ENCODE measurements at places on chromosomes 7 and 10.

- no peak for DNase-seq
These were observed 40.1 kb upstream of the AKR1C2 start for GRCh38 chr10:5043716-5044115.

GRCh38 chr7:44727158-44727936 lies 21.3 kb upstream of the ZMIZ2 start:
- no peak for DNase-seq

GRCh38 chr10:34766266-34766600 lies 48.9 kb downstream of the PARD3 start:
- no peak for DNase-seq

- no peak for DNase-seq
These were observed 53.2 kb downstream of the GAD2 start for GRCh38 chr10:26269754-26270153.

- no peak for DNase-seq
These were observed 195.1 kb downstream of the HECW1 start for GRCh38 chr7:43307522-43307921.

DNA sequence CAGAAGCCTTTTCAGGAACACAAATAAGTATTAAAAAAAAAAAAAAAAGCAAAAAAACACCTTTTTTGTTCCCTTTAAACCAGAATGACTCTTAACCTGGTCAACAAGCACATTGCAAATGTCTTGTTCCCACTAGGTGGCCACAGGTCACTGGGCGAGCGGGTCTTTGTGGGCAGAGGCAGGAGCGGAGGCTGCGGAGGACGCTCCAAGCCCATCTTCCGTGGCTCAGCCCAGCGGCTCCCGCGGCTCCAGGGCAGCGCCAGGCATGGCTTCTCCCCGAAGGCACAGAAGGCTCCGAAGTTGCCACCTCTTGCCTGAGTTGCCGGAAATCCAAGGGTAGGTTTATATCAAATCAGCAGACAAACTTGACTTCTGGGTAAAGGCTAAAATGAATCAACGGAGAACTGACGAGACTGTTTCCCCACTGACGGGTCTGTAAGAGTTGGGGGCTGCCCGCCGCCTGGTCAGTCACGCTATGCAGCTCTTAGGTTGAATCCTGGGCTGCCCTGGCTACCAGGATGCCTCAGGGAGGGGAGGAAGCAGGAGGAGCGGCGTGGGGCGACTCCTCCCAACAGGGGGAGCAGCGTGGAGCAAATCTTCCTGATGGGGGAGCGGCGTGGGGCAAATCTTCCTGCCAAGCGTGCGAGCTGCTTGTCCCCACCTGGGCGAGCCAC lies 144.5 kb downstream of the PTPRN2 start:
- no peak for DNase-seq

DNA sequence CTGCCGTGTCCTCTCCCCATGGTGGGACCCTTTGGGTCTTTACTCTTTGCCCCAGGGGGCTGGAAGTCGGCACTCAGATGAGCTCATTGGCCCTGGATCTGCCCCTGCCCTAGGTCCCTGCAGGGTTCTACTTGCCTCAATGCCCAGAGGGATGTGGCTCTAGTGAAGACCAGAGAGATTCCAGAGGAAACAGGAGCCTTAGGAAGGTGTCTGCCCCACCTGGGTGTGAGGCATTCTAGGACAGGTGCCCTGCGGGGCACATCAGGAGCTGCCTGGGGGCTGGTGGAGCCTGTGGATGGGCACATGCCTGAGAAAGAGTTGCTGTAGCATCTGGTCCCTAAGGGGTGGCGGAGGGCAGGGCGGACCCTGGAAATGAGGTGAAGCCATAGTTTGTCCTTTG lies 128.6 kb downstream of the ADCY1 start:
- no peak for DNase-seq

GRCh38 chr7:78198756-78199155 lies 400.2 kb downstream of the PHTF2 start:
- DNase-seq: no peak

GRCh38 chr7:45978731-45979211 lies 57.7 kb upstream of the IGFBP3 start:
- DNase-seq: no peak

- DNase-seq: no peak
These were observed 1.7 kb downstream of the PLEKHS1 start for GRCh38 chr10:113753020-113753692.

DNA sequence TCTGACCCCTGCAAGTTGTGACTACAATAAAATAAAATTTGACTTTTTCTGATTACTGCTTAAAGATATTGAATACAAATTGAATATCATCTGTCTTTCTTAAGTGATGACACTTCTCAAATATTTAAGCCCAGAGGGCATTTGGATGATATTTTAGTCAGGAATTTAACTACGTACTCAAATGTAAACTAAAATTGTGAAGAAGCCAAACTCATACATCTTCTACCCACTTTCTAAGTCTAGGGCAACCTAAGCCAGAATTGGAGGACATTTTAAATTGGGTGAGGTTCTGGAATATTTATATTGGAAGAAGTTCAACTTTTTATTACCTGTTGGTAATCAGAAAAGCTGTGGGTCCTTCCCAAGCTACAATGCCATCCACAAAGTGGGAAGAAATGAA lies 149.1 kb upstream of the WDR11 start:
- no peak for DNase-seq

GRCh38 chr10:21475393-21475792 lies 50.1 kb downstream of the SKIDA1 start:
- DNase-seq: no peak

GRCh38 chr7:134427896-134428295 lies 31.0 kb downstream of the AKR1B1 start:
- DNase-seq: no peak

GRCh38 chr7:138626846-138627245 lies 74.3 kb downstream of the SVOPL start:
- no peak for DNase-seq

DNA sequence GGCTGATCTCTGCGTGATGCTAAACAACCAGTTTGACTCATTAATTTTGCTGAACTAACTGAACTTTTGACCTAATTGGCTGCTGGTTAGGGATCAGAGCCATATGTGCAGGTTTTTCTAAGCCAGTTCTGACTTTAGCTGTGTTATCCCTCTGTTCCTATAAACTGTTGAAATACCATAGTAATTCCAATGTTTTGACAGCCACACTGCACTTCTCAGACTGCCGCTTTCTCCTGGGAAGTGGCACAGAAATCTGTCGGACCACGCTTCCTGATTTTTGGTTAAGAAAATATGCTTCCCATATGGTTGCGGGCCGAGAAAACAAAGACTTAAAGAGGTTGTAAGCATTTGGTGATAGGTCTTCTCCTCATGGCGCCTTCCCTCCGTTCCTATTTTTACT lies 42.3 kb downstream of the TBXAS1 start:
- no peak for DNase-seq

- no peak for DNase-seq
These were observed 17.5 kb downstream of the FAM171A1 start for GRCh38 chr10:15353471-15354017.

DNA sequence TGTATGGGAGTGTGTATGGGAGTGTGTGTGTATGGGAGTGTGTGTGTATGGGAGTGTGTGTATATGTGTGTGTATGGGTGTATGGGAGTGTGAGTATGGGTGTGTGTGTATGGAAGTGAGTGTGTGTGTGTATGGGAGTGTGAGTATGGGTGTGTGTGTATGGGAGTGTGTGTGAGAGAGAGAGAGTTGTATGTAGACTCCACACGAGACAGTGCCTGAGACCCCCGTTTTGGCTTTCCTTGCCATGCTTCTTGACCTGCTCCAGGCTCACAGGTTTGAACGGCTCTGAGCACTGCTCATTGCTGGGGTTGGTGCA lies 49.7 kb downstream of the COL17A1 start:
- DNase-seq: no peak

- DNase-seq: no peak
These were observed 118.9 kb downstream of the PRPF18 start for GRCh38 chr10:13705526-13706174.

DNA sequence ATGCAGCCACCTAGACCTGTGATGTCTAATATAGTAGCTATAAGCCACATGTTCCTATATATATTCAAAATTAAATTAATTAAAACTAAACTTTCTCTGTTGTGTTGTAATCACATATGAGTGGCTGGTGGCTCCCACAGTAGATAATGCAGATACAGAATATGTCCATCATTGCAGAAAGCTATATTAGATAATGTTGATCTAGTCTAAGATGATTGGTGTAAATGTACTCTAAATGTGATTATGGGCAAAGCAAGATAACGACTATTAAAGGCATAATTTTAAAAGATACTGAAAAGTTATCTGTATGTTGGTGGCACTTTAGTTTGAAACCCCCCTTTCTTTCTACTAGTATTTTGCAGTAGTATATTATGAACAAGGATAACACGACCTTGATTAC lies 5.7 kb upstream of the HGF start:
- DNase-seq: no peak

DNA sequence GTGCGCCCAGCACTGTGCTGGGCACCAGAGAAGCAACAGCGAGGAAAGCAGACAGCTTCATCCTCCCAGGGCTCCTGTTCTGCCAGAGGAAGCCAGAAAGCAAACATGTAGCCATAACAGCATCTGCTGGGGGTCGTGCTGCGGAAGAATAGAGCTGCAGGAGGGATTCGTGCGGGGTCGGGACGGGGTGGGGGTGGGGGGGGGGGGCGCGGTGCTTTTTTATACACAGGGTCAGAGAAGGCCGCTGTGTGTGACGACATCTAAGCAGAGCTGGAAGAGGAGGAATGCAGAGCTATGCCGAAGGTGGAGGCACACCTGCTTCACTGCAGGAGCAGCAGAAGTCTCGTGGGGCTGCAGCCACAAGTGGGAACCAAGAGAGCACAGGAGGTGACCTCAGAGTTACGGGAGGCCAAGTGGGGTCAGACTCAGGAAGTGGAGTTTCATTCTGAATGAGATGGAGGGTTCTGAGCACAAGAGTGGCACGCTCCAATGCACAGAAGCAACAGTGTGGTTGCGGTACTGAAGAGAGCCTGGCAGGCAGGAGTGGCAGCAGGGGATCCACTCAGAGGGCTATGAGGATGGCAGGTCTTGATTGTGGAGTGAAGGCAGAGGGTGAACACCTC lies 11.1 kb downstream of the PKD1L1 start:
- DNase-seq: no peak

DNA sequence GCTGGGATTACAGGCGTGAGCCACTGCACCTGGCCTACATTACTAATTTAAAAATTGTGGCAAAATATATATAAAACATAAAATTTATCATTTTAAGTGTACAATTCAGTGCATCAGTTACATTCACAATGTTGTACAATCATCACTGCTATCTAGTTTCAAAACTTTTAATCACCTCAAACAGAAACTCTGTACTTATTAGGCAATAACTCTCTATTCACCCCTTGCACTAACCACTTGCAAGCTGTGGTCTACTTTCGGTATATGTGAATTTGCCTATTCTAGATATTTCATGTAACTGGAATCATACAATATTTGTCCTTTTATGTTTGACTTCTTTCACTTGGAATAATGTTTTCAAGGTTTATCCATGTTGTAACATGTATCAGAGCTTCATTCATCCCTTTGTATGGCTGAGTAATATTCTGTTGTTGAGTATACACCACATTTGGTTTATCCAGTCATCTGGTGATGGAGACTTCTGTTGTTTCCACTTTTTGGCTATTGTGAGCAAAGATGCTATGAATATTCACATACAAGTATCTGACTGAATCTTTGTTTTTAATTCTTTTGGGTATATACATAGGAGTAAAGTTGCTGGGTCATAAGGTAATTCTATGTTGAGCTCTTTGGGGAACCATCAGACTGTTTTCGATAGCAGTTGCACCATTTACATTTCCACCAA lies 14.3 kb upstream of the ELOVL3 start:
- DNase-seq: no peak

- DNase-seq: no peak
These were observed 298.5 kb upstream of the KLF6 start for GRCh38 chr10:4083509-4084003.

- no peak for DNase-seq
These were observed 228.1 kb downstream of the WDR11 start for GRCh38 chr10:121079226-121079625.

GRCh38 chr10:62025901-62026879 lies 124.7 kb downstream of the ARID5B start:
- no peak for DNase-seq

GRCh38 chr7:41277561-41277960 lies 425.3 kb downstream of the INHBA start:
- no peak for DNase-seq

DNA sequence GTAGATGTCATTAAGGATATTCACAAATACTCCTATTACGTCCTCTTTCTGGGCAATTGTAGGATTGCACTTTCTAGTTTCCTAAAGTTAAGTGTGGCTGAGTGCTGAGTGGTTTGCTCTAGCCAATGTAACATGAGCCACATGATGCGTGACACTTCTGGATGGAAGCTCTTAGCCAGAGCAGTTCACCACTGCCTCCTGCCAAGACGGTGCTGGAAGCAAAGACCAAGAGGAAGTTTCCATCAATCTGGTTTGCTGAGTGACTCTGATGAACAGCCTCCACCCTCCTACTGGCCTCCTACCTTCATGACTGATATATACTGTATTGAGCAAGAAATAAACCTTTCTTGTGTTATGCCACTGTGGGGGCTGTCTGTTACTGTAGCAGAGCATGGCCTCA lies 318.1 kb downstream of the KCNMA1 start:
- no peak for DNase-seq

DNA sequence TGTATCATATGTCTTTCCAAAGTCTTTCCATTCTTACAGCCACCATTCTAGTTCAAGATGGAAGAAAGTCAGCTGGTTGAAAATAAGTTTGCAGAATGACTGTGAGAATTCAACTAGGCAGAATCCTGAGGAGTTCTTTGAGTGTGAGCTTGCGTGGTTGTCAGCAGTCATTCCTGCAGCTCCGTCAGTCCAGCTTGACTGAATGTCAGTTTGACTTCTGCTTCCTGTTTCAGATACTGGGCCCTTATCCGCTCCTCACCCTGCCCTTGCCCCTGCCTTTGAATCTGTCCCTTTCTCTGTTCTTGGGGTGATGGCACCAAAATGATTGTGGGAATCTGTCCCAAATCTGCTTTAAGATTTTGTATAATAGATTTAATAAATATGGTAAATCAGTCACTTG lies 27.8 kb downstream of the SLC26A5 start:
- DNase-seq: no peak

DNA sequence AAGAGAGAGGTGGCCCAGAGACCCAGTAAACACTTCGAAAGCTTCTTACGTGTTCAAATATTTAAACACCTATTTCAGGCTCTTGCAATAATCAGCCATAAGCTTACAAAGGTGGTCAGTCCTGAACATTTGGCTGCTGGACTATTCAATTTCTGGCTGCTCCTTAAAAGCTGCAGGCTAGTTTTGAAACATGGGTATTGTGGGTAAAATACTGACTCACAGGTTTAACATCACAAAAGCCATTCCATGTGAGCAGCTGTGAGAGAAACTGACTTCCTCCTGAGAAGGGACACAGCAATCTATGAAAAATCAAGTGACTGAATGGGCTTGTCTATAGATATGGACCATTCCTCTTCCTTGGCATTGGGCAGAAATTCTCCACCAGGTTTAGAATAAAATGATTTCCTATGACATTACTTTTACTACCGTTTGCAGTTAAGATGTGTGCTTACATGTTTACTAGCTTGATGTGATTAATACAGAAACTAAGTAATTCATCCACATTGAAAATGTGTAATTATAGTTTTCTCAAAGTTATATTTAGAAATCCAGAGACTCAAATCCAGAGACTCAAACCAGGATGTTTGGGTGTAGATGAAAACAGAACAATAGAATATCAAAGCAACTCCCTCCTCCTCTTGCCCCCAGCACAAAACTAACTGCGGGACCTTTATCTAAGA lies 252.3 kb downstream of the GATA3 start:
- DNase-seq: no peak

GRCh38 chr10:102069071-102069470 lies 3.9 kb downstream of the HPS6 start:
- DNase-seq: no peak
